Nephron progenitor cell (in vitro differentiated cells): ENCODE measurements at places on chromosomes 16 and 17.

GRCh38 chr17:18377437-18378204, at the start of gene EVPLL:
Gene EVPLL (plus strand): TSS chr17:18377778. CDS start chr17:18380938, 3,160 bp downstream.
- DNase-seq: no peak

DNA sequence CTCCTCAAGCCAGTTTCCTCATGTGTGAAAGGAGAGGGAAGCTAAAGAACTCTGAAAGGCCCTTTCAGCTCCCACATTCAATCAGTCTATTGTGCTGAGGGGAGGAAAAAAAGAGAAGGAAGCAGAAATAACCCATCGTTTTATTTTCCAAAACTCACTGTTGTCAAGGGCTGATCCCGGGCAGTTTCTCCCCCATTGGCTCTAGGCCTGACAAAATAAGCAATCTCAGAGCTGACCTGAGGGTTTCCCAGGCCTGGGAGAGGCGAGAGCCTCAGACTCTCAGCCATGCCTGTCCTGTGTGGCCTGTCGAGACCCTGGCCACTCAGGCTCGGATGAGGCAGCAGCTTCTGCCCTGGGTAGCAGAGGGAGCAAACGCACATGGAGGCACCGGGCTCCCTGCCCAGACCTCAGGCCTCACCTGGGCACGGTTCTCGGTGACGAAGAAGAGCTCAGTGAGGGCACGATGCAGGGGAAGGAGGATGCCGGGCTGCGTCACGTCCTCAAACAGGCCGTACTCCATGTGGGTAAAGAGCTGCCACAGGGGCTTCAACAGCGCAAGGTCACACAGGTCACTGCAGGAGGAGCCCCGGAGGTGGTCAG, 45.0 kb upstream of the ATP2A3 start:
- no peak for DNase-seq

GRCh38 chr16:82020051-82020450, 8.8 kb upstream of the SDR42E1 start:
- DNase-seq: no peak

- DNase-seq: no peak
Observed at GRCh38 chr17:77253611-77254051, 112.9 kb downstream of the SEC14L1 start.

GRCh38 chr17:50046179-50046578, 9.7 kb upstream of the ITGA3 start:
- DNase-seq: no peak
